Stimulated activated CD4-positive, alpha-beta T cell treated with anti-CD3 and anti-CD28 coated beads, Interleukin-1b, Interleukin-23, amount 100 ng/mL, for 4 hours (primary cell): ENCODE measurements at places on chromosomes 12 and 14.
A peak's percentile ranks its signal among the peaks of the same experiment; 100 is the strongest.

GRCh38 chr14:28220391-28220790, 546.2 kb upstream of the FOXG1 start:
- no peak for DNase-seq

- no peak for DNase-seq
These were observed 266.7 kb downstream of the ALG10 start for GRCh38 chr12:34288963-34289345.

- no peak for DNase-seq
These were observed 499.7 kb downstream of the TMTC2 start for GRCh38 chr12:83186419-83186818.

DNA sequence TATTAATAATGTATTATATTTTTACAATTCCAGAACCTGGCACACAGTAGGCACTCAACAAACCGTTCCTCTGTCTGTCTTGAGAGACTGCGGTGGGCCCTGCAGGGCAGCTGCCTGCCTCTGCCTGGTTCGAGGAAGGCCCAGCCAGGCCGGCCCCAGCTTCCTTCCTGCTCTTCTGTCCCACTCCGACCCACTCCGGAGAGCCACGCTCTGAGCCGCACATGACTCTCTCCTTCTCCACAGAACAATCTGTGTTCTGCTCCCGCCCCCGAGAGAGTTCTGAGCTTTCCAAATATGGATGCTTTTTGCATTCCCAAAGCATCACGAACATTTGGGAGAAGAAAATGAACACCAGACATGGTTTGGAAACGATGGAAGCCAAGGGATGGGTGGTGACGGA, 57.3 kb downstream of the TTC7B start:
- DNase-seq: no peak

DNA sequence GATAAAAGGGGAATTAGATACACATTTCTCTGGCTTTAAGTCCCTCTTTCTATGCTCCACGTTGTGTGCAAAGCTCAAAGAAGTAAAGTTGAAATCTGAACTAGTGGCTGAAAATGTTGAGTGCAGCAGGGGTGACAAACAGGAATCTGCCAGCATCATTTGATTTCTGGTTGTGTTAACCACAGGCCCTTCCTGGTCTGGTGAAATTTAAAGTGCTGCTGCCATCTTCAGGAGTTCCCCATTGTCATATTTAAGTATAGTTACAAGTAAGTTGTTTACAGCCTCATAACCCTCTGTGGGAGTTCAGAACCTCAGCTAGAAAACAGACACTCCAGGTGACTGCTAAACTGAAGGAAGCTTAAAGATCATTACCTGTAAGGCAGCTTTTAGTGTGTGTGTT, 90.9 kb upstream of the CCDC196 start:
- DNase-seq: no peak

- peak; percentile 37 for DNase-seq
These were observed 376.3 kb upstream of the RGS6 start for GRCh38 chr14:71555654-71556559.

DNA sequence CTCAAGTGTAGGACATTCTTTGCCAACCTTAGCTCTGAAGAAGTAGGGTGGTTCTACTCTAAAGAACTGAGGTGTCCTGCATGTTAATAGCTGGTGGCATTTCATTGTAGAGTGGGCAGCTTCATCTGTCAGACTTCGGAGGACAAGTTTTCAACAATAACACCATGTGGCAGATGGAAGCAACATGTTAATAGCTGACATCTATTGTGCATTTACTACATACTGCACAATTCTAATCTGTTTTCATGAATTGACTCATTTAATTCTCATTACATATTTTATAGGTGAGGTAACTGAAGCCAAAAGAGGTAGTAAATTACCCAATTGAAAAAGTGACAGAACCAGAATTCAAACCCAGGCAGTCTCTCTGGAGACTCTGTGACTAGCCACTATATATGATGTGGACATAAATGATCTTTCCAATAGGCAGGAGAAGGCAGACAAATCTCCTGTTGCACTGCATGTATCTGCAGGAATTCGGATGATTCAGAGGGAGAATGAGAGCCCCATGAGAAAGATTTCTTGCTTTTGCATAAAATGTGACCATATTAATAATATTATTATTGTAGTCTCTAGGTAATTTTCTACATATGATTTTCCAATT, 137.2 kb upstream of the E2F7 start:
- no peak for DNase-seq

DNA sequence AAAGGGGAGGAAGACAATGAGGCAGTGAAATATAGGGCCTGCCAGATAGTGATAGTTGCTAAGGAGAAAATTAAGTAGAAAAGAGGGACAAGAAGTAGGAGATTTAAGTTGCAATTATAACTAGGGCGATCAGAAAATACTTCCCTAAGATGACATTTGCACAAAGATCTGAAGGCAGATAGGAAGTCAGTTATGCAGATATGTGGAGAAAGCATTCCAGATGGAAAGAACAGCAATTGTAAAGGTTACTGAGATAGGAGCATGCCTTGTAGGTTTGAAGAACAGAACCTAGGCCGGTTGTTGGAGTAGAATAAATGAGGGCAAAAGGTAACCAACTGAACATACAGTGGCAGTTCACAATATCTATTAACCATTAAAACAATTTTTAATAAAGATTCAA, 21.4 kb upstream of the ACTR6 start:
- DNase-seq: no peak

GRCh38 chr14:63454863-63455622, 88.1 kb downstream of the PPP2R5E start:
- no peak for DNase-seq

DNA sequence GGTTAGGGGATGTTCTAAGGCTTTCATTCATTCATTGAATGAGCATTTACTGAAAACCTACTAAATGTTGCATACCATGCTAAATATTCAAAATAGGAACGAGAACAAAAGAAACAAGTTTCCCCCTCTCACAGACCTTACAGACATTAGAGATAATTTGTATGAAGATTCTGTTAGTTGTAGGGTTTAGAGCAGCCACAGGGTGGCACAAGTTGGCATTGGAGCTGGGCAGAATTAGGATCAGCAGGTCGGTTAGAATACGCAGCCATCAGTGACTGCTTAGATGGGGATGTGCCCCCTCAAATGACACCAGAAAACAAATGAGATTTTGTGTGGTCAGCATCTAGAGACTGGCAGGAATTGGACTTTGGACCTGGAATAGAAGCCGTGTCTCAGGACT, 166.3 kb upstream of the DAAM1 start:
- no peak for DNase-seq

GRCh38 chr14:65101631-65102440, 481 bp downstream of the MAX start:
- DNase-seq: peak; percentile 15

- peak; percentile 69 for DNase-seq
These were observed 742 bp downstream of the SPSB2 start for GRCh38 chr12:6872073-6873048.

DNA sequence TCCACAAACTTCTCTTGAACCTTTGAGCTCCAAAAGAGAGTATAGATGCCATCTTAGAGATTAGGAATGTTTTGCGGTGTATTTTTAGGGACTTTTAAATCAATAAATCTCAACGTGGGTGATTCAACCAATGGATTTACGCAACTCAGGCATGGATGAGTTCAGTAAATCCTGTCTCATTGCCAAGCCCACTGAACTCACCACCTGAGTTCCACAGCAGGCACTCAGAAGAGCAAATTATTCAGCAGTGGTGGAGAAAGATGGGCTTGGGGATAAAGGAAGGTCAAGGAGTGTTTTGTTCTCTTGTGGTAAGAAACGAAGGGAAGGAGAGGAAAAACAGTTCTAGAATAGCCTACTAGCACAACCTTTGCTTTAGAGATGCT, 68.7 kb upstream of the HMGA2 start:
- DNase-seq: no peak

- no peak for DNase-seq
These were observed 35.4 kb downstream of the PACS2 start for GRCh38 chr14:105349992-105350391.

- DNase-seq: peak; percentile 90
These were observed 4.4 kb downstream of the TNS2 start for GRCh38 chr12:53054112-53054878.

- no peak for DNase-seq
These were observed 142.0 kb downstream of the KCNK10 start for GRCh38 chr14:88181072-88181471.

- no peak for DNase-seq
These were observed 161.2 kb downstream of the DAD1 start for GRCh38 chr14:22427771-22428231.

- no peak for DNase-seq
These were observed 242.1 kb downstream of the ADGRD1 start for GRCh38 chr12:131195796-131196195.

DNA sequence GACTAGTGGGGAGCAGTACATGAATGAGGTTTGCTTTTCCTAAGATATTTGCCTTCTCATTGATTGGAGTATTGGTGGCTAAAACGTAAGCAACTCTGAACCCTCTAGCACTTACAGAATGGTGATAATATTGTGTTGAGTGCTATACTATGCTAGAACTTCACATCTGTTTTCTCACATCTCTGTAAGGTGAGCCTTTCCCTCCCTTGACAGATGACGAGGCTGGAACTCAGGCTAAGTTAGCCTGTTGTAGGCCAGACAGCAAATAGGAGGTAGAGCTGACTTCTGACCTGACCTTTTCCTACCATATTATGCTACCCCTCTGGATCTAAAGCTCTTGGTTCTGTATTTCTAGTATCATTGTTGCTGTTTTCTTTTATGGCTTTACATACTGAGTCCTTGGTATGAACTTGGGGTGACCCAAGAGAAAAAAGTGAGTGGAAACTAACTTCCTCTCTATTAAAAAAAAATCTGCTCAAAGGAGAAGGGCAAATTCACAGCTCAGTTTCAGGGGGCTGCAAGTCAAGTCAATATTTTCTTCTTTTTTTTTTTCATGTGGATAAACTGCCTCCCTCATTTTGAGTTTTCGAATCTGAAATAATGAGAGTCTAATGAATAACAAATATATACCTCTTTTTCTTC, 85.9 kb downstream of the CRADD start:
- no peak for DNase-seq

GRCh38 chr14:66174453-66174891, 311.7 kb upstream of the CCDC196 start:
- DNase-seq: no peak

DNA sequence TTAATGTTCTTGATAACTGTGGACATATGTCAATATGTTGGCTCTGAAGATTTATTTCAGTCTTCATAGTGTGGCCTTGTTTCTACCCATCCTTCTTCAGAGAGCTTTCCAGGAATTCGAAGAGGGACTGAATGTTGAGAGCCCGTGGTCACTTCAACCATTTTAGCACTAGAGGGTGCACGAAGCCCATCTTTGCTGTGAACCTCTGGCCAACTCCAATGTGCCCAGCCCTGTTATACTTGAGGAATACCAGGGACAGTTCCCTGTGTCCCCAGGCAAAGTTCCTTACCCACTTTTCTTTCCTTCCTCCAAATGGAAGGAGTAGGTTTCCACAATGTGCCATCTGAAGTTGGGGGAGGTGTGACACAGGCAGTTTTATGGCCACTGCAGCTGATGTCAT, 603.5 kb downstream of the RPL10L start:
- DNase-seq: no peak

GRCh38 chr12:111685322-111685810, 390 bp downstream of the BRAP start:
- no peak for DNase-seq

DNA sequence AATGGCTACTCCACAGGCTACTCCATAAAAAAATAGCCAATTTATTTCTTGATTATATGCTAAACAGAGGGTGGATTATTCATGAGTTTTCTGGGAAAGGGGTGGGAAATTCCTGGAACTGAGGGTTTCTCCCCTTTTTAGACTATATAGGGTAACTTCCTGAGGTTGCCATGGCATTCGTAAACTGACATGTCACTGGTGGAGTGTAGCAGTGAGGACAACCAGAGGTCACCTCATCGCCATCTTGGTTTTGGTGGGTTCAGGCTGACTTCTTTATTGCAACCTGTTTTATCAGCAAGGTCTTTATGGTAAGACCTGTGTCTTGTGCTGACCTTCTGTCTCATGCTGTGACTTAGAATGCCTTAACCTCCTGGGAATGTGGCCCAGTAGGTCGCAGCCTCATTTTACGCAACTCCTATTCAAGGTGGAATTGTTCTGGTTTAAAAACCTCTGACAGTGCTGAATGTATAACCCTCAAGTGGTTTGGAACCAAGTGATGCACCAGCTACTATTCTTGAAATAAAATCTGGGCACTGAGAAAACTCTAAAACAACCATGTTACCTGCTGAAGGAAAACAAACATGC, 27.7 kb downstream of the C12orf56 start:
- no peak for DNase-seq

DNA sequence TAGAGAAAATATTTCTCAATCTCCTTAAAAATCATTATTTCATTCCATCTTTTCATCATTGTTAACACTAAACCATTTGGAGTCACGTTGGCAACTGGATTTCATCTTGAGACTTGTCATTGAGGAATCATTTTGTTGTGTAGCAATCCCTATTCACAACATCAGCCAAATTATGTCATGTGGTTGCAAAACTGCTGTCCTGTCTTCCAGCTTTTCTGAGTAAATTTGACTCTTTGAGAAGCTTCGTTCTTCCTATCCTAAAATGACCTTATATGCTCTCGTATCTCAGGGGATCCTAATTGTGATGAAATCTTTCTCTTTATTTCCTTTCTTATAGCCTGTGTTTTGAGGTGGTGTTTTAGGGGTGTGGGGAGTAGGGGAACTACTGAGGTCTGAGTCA, 30.6 kb upstream of the KICS2 start:
- no peak for DNase-seq

DNA sequence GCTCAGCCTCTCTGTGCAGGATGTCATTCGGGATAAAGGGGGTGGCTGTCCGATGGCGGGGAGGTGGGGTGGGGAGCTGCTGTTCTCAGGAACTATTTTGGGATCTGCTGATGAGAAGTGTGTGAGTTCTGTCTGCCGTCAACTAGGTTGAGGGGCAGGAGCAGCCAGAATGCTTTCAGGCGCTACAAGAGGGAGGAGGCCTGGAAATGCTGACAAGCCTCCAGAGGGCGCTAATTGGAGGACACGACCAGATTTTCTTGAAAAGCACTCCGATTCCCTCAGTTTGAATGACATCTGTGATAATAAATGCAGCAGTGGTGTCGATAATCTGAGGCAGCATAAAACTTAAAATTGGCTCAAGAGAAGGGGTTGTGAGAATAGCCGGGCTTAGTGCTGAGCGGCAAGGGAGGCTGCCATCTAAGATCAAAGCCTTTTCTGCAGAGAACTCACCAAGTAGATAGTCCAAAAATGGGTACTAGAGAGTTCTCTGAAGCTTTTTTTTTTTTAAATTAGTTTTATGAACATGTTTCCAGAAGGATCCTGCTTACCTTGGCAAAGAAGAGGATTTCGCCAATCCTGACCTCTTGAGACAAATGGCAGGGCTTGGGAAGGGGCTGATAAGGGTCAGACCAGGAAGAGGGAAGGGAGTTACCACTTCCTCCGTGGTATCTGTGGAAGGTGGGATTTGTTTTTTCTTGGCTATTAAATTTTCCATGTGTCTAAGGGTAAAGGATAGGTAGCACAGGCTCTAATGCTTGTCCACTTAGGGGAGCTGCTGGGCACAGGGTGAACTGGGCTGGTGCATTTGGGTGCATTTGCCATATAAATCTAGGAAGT, 94.4 kb downstream of the CRACR2A start:
- DNase-seq: peak; percentile 7

DNA sequence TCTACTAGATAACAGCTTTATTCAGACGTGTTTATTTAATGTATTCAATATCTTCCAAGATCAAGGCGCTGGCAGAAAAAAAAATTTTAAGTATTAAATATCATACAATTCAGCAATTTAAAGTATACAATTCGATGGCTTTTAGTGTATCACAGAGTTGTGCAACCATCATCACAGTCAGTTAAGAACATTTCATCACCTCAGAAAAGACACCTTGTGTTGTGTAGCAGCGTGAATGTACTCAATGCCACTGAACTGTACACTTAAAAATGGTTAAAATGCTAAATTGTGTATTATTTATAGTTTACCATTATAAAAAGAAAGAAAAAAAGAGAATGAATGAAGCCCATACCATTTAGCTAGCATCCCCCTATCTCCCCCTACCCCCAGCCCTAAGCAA, 96.4 kb downstream of the RIN3 start:
- no peak for DNase-seq
